Right ventricle myocardium inferior (tissue), 1 donor: ENCODE measurements at places on chromosomes 1 and 21. TPM values are rescaled to one million over a fixed set of nuclear protein-coding genes. Genes with fewer than 3 reads are reported as not detected.

Gene CLCNKB
- total RNA-seq, result 2.2 TPM

Gene AMIGO1
- 18.3 TPM for total RNA-seq

Gene PCP4
- 5.4 TPM for total RNA-seq

Gene HCRTR1
- total RNA-seq, result 0.49 TPM

DNA sequence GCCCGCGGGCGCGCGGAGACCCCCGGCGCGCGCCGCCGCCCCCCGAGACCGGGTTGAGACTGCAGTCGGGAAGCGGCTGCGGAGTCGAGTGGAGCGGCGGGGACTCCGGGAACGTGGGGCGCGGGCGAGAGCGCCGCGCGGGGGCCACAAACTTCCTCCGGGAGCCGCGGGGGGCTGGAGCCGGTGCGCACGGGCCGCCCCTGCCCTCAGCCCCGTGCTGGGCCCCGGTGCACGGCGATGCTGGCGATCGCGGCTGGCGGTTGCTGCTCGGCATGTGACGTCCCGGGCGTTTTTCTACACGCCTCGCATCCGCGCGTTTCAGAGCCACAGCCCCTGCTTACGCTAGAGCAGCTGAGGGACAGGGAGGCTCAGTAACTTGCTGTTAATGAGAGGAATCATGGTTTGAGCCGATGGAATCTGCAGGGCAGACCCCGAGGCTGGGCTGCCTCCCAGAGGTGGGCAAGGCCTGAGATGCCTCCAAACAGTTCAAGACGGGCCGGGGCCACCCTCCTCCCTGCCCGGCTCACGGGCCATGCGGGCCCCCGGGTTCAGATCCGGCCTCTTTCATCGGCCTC, 520 bp downstream of the TMEM201 start:
- DNase-seq, result no peak

- DNase-seq, result no peak
These were observed 7.7 kb upstream of the CADM3 start for GRCh38 chr1:159163614-159164228.

DNA sequence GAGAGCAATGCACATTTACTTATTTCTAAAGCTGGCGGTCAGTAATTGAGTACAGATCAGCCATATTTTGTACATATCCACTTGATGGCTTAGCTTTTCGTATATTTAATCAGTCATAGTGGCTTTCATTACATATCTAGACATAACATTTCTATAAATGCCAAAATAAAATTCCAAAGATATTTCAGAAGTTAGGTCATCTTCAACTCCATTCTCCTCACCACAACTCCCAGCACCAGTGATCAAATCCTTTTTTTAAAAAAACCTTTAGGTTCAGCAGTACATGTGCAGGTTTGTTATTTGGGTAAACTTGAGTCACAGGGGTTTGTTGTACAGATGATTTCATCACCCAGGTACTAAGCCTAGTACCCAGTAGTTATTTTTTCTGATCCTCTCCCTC, 53.9 kb upstream of the GNG4 start:
- DNase-seq, result no peak

DNA sequence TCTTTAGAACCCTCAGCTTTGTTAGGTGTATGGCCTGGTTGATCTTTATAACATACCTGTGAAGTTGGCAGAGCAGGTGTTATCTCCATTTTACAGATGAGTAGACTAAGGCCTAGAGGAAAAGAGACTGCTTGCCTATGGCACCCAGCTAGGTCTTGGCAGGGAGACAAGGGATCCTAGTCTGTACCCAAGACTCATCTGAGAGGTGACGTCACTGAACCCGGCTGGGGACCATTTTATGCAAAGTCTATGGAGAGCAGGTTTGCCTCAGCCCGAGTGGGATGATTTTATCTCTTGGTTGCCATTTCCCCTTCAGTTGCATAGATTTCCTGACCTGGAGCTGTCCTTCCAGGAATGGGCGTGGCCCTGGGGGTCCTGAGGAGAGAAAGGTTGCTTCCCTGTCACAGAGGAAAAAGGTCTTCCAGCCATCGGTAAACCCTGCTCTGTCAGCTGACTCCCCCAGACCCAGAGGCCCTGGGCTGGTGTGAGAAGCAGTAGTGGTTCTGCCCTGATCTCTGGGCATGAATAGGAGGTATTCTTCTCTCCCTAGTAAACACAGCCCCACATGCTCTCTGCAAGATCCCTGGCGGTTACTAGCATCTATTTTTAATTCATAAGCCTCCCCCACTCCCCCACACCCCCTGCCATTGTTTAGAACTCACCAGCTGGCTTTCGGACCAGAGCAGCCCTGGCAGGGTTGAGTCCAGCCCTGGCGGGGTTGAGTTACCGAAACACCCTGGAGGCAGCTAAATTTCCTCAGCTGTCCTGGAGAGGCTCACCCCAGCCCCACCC, 19.6 kb downstream of the TMCC2 start:
- DNase-seq, result no peak

DNA sequence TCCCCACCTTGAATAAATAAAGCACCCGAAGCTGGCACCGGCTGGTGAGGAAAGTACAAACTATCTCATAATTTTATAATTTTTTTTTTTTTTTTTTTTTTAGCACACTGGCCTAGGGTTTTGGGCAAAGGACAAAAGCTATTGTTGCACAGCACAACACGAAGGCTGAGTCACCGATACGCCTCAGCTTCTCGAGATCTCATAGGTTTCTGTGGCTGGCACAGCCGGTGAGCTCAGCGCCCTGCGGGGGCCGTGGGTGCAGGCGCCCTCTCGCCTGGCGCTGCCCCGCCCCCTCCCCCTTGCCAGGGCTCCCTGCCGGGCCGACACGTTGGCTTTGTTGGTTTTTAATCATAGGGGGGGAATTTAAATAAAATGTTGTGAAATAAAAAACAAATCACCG, 17.2 kb downstream of the CASZ1 start:
- DNase-seq, result no peak

DNA sequence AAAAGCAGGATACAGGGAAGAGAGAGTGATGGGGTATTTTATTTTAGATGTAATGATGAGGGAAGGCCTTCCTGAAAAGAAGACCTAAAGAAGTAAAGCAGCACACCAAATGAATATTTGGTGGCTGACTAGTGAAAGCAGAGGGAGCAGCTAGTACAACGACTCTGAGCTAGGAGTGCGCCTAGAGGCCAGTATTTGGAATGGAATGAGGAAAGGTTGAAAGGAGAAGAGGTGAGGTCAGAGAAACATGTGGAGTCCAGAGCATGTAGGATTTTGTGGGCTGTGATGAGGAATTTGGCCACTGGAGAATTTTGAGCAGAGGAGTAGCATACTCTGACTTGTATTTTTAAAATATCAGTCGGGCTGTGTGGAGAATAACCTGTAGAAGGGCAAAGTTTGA, 11.8 kb upstream of the RPL5 start:
- DNase-seq, result no peak

- DNase-seq, result no peak
These were observed 172.7 kb downstream of the RASAL2 start for GRCh38 chr1:178266619-178267066.

DNA sequence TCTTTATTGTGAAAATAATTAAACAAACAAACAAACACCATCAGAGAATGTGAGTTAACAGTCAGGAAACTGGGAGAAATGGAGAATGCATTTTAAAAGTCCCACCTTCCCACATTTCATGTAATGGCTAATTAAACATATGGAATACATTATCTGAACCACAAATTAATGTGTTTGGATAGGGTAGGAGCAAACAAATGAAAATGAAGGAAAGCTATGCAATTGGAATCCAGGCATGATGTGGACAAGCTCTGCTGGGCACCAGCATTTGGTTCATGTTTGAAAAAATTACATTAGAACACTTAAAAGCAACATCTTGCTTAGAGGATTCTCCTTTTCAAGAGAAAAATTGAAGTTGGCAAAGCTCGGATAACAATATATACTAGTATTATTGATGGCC, 628.1 kb downstream of the LMO4 start:
- DNase-seq, result no peak

DNA sequence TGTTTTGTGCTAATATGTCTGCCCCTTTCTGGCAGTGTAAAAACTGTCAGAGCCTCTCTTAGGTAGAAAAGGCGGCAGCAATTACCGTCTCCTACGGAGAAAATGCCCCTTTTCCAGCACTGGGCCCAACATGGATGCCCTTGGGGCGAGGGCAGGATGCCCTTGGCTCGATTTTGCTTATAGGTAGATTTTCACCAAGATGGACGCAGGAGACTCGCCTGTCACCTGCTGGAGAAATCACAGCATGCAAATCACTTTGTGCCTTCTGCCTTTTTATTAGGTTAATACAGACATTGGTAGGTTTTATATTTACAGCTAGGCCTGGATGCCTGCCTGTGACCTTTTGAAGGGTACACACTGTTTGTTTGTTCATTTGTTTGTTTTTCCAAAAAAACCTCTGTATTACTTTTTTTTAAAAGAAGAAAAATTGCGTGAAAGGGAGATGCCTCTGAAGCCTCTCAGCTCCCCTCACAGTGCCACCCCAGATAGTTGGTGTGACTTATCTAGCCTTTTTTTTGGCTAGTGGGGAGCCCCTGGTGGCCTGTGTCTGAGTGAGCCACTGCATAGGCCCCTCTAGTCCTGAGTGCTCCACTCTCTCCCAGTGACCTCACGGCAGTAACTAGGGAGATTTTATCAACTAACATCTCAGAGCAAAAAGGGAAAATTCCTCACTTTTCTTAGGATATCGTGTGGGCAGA, 2.5 kb downstream of the ATP1B1 start:
- no peak for DNase-seq

DNA sequence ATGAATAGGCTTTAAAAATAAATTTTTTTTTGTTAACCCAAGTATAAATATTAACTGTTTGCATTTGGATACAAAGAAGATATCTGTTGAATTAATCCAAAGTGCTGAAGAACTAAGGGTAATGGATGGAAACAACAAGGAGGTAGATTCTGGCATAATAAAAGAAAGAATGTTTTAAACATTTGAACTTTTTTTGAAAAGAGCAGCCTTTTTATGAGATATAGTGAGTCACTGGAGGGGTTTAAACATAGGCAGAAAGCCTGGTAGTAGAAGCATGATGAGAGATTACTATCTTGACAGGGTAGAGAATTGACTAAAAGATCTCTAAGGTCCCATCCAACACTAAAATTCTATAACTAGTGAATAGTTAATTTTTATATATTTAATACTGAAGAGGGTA, 2.7 kb downstream of the MIER1 start:
- DNase-seq, result no peak

GRCh38 chr1:3261969-3262579, 192.4 kb upstream of the ARHGEF16 start:
- peak; percentile 1 for DNase-seq

GRCh38 chr21:38376235-38376634, 119.4 kb downstream of the KCNJ15 start:
- no peak for DNase-seq

- no peak for DNase-seq
These were observed 63.7 kb upstream of the WNT4 start for GRCh38 chr1:22206551-22207125.
